ENCODE measurements at places on chromosomes 1 and 21.

DNA sequence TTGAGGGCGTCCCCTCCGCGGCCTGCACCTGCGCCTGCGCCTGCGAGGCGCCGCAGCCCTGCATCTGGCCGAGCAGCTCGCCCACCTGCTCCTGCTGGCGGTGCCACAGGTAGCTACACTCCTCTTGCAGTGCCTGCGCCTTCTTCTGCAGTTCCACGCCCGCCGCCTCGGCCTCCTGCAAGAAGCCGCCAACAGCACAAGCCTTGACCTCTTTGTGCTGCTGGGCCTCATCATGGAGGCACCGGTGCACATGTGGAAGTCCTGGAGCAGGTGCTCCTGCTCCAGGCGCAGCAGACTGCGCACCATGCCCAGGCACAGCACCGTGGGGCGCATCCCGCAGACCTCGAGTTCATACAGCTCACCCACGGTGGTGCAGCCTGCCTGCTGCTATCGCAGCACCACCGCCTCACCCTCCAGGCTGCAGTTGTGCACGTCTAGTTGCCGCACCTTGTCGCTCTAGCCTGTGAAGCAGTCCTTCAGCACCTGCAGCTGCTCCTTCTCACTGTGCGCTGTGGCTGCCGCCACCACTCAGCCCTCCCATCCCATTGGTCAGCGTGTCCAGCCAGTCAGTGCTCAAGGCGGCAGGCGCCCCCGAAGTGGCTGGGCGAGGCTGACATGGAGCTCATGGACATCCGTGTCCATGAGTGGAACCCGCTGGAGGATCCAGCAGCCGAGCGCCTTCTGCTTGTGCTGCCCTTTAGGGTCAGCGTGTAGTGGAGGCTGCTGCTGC, 12.2 kb upstream of the CD2 start:
- no peak for DNase-seq

DNA sequence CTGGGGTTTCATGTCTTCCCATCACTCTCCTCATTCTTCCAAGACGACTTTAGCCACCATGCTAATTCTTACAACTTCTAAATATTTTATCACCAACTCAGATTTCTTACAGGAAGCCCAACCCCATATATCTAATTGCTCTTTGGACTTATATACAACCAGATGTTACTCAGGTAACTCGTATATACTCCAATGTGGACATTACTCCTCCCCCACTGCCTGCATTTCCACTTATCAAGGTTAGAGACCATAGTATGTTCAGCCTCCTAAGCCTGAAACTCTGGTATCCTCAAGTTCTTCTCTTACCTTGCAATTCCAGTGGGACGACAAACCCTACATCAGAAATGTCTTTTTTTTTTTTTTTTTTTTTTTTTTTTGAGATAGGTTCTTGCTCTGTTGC, 2.7 kb upstream of the RCC1 start:
- no peak for DNase-seq

DNA sequence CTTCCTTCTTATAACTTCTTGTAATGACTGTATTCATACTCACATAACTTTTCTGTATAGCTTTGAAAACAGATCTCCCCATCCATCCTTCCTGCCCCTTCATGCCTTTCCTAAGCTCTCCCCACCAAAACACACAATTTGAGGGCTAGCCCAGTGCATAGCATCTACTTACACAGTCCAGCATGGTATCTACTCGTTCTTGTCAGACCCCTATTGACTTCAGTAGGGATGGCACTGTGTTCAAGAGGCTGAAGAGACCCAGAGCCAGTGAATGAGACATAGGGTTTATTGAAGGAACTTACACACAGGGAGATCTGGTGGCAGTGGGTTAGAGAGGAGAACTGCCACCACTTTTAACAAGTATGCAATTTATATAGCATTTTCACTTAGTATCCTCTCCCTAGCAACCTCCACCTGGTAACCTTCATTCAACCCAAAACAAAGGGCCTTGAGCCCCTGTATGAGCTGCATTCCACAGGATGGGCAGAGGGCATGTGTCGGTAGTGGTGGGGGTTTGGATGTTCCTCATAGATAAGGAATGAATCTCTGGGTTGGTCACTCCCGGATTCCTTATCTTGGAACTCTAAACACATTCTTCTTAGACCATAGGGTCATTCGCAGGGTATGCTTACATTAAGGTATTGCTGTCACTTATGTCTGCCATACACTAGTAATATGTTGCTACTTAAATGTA, 64.9 kb upstream of the GNG12 start:
- DNase-seq: no peak

GRCh38 chr1:171922999-171923398, 81.7 kb downstream of the DNM3 start:
- DNase-seq: no peak

DNA sequence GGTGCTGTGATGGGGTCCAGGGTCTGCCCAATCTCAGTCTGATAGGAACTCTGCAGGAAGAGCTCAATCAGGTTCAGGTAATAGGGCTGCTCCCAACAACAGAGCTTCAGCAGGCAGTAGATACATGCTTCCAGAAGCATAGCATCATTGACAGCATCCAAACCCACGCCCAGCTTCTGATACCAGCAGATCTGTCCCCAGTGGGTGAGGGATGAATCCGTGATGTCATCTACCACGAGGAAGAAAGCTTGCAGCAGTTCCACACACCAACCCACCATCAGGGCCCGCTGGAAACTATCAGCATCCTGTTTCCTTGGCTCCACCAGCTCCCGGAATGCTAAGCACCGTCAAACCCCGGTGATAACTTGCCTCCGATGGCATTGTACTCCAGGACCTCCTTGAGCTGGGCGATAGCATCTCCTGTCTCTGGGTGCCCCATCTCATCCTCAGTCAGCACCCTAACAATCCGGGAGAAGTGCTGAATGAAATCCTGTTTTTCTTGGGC, 14.7 kb downstream of the NEK2 start:
- no peak for DNase-seq

DNA sequence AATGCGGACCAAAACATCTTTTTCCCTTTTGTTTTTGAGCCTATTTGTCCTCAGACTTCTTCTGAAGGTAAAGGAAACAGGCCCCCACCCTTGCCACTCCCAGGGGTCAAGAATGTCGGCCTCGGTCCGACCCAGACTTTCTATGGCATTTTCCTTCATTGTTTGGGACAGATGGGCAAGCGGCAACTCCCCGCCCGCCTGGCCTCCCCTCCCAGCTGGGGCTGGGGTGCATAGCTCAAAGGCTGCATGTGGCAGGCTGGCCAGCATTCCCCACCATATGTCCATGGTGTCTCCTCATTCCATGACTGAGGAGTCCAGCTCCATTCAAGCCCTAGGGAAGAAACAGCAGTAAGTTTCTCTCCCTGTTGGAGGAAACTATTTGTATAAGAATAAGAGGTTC, 29.4 kb upstream of the TSPEAR start:
- DNase-seq: no peak

DNA sequence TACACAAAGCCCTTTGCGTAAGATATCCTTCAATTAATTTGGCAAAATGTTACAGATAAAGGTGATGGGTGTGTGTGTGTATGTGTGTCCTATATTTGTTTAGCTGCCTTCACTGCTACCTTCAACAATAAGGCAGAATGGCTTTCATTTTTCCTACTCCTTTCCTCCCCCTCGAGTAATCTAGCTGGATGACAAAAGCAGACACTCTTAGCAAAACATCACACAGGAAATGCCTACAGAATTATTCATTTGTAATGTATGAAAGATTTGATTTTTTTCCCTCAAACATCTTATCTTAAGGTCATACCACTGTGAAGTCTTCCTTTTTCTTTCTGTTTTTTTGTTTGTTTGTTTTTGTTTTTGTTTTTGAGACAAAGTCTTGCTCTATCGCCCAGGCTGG, 10.6 kb downstream of the PTPN22 start:
- no peak for DNase-seq

- DNase-seq: no peak
Measured at GRCh38 chr21:27636656-27637055, 669.8 kb upstream of the ADAMTS5 start.

Data from stimulated activated CD4-positive, alpha-beta T cell treated with anti-CD3 and anti-CD28 coated beads, TNF-alpha, amount 100 ng/mL, for 4 hours (primary cell).